HCEC 1CT (cell line): ENCODE measurements at places on chromosomes 13 and 19.
A peak's percentile ranks its signal among the peaks of the same experiment; 100 is the strongest.

DNA sequence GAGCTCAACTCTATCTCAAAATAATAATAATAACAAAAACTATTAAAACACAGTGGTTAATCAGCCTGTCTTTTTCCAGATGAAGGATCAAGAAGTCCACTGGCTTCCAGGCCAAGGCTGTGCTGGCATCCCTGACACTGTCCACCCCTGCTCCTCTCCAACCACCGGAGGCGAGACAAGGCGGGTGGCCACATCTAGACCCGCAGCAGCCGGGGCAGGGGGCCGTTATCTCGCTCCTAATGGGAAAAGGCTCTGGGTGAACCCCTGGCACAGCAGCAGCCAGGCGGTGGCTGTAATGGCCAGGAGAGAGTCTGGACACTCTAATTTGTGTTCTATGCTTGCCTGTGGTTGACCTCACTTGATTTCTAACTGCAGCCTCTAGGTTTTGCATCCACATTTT, 158.0 kb upstream of the SOX1 start:
- DNase-seq = no peak

GRCh38 chr13:73519396-73520116, 460.8 kb downstream of the KLF5 start:
- no peak for DNase-seq

GRCh38 chr19:49560358-49560900, 19.9 kb downstream of the NOSIP start:
- no peak for DNase-seq

GRCh38 chr13:28527629-28528028, 32.7 kb upstream of the FLT1 start:
- no peak for DNase-seq

GRCh38 chr13:111326621-111326965, 6.2 kb downstream of the TEX29 start:
- no peak for DNase-seq

DNA sequence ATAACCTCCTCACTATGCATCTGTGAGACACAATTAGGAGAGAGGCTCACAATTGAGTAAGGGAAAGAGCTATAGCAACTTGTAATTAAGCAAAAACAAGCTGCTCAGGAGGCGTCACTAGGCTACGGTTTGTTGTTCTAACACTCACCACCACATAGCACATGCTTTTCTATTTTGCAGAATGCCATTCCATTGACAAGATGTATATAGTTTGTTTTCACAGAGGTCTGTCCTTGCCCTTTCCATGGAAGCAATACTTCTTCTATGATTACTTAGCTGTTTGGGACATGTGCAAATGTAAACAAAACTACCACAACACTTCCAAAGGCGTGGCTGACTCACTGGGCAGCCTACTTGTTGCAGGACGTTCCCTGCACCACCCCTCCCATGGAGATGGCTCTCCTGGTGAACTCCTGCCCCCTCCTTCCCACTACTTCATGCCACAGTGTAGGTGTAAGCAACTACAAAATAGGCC, 33.9 kb upstream of the FAM216B start:
- DNase-seq = peak; percentile 99

DNA sequence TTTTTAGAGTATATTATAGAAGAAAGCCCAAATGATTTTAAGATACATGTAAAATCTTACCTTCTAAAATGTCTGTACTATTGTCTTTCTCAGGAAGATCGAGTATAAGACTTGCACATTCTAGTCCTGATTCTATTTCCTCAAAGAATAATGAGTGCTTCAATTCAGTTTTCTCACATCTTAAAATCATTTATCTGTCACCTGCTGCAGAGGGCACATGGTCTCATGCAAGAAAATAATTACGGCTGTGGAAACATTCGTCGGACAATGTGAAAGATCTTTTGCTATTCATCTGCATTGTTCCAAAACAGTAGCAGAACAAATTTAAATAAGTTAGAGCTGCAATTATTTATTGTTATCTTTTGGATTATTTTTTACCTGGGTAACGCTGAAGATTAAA, 1403.5 kb downstream of the PCDH9 start:
- DNase-seq = no peak

DNA sequence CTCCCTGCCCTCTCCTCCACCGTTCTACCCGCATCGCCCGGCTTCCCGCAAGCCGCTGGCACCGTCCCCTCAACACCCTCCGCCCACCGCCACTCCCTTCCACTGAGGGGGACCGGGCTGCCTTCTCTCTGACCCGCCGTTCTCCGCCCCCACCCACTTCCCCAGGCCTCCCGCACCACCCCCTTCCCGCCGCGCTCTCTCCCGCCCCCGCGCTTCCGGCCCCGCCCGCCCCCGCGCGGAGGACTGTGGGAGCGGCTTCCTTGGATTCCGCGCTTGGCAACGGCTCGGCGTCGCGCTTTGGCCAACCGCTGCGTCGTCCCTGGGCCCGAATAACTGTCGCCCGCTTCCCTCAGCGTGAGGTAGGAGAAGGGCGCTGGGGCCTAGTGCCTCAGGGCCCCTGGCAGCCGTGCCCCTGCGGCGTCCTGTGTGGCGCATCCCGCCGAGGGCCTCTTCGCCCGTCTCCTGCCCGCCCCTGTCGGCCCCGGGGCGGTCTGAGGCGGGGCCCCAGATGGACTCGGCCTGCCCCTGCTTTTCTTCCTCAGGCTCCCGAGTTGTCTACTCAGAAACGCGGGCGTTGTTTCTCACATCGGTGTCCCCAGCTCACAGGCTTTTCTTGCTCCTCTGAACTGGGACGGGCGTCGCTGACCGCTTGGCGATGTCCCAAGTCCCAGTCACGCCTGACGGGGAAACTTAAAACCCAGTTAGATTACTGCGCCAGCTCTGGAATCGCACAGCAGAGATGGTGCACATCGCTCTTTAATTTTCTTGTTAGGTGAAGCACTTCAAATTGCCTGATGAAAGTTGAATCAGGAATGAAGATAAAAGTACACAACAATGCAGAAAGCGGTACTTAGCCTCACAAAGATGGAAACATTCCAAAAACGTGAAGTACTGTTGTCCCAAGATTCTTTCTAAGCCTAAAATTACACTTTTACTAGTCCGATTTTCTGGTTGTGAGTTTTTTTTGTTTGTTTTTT, at the start of gene IFT88:
IFT88 (plus strand) TSS at position 260 of the 977 bp plus-strand sequence. CDS start 7,229 bp downstream, outside the sequence.
- peak; percentile 81 for DNase-seq

DNA sequence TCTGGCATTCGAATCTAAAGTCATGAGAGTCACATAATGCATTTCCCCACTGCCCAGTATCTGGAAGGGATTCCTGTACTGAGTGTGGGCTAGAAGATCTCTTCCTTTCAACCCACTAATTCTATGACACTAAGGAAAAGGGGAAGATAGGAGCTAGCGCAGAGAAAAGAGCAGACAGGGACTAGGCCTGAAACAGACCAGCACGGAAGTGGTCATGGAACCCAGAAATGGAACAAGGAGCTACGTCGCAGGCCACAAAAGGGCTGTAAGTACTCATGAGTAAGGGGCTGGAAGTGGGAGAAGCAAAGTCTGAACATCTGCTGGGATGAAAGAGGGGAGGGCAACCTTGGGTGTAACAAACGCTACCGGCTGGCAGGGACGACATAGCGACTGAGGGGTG, 8.6 kb downstream of the ABCC4 start:
- DNase-seq = no peak

GRCh38 chr13:67204764-67205163, 25.4 kb downstream of the PCDH9 start:
- DNase-seq = no peak

- no peak for DNase-seq
These were observed 275.6 kb downstream of the TSHZ3 start for GRCh38 chr19:31073485-31074198.

DNA sequence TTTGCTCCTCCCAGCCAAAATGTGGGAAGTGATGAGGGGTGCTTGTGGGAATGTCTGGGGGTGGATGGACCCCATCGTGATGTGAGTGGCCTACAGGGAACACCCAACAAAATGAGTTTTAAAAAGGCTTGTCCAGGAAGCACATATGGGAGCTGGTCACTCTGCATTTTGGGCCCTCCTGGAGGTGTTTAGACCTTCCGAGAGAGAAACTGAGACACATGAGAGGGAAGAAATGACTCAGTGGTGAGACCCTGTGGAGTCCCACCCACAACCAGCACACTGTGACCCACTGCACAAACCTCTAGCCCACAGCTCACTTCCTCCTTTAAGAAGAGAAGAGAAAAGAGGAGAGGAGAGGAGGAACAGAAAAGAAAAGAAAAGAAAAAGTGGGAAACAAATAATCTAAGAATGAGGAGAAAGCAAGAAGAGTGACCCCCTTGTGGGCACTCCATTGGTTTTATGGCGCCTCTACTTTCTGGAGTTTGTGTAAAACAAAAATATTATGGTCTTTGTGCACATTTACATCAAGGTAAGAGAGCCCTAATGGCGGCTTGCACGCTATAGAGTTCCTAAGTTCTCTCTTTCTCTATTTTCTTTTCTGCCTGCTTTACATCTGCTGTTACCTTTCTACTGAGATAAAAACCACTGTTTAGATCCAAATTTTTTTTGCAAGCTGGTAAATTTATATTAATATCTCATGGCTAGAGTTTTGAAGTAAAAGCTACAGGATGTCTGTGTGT, 13.3 kb upstream of the LILRB1 start:
- no peak for DNase-seq

GRCh38 chr19:40255619-40256166, 29.2 kb upstream of the CCNP start:
- DNase-seq = no peak

DNA sequence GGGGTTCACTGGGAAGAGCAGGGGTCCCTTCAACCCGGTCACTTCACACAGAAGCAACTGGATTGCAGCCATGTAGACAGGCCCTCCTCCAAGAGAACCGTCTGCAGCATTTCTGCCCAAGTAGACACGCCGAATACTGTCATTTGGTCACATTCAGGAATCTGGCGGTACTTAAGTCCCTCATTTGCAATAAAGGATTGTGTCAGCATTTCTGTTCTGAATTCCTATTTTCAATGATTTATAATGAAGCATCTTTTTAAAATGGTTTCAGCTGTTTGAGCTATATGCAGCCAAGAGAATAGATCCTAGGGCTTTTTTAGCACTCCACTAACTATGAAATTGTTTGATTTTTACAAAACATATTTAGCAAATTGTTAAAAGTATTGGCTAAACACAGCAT, 143.5 kb upstream of the SOX1 start:
- no peak for DNase-seq

DNA sequence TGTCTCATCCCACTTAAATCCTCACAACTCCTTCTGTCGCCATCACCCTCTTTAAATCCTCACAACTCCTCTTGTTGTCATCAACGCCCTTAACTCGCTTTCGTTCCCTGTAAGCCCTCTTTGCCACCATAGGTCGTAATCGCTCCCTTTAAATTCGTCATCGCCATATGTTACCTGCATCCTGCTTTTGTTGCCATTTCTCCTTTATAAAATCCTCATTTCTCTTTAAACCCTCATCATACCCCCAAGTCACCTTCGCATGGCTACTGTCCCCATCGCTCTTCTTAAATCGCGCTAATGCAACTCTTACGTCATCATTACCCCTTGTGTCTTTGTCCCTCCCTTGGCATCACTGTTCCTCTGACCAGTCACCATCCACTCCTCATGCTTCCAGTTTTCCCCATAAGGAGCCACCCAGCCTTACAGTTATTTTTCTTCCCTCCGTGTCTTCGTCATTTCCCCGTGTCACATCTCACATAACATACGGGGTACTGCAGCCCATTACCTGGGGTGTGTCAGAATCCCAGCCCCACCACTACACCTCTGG, 539 bp downstream of the PLD3 start:
- DNase-seq = peak; percentile 28

DNA sequence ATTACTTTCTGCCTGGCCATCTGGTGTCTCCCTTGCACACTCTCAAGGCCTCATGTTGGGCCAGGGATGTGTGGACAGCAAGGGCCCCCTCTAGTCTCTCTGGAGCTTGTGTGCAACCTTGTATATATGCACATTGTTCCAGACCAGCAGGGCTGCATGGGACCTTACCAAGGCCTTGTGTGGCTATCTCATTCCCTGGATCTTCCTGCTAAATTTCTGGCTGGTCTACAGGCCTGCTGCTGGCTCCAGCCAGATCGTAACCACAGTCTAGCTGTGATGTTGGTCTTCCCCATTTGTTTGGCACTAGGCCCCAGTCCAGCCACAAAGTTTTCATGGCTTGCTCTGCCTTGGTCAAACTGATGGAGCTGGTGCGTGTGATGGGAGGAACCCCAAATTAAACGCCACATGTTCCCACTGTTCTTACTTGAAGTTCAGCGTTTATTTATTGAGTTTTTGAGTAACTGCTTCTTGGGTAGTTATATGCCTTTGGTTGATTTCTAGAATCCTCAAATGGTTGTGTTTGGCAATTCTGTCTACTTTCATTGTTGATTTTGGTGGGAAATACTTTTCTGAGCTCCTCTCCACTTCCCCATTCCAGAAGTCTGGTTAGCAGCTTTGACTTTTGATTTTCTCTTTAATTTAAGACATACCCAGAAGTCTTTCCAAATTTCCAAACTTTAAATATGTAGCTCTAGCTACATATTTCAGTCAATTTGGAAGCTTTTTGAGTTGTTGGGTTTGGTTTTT, 56.4 kb downstream of the SIPA1L3 start:
- peak; percentile 36 for DNase-seq

DNA sequence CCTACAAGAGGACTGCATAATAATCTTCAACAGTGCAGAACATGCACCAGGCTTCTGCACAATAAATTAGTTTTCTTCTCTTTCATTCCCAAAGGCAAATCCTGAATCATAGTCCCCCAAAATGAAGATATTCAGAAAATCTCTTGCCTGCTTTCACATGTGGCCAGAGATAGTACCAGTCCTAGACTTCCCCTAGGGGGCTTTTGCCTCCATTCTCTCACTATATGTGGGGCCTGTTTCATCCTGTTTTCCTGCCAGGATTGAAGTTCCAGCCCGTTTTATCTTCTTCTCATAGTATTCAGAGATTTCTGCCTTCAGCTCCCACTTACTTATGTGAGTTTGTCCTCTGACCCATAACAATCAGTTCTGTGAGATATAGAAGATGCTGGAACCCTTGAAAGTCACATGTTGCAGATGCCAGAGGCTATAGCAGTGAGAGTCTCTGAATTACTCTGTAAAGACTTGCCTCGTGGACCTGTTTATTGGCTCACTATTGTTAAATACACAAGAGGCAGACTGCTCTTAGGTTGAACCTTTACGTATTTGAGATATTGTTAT, 421.9 kb upstream of the PCDH9 start:
- DNase-seq = peak; percentile 12
